ENCODE measurements at places on chromosomes 4 and X. TPM values are rescaled to one million over a fixed set of nuclear protein-coding genes. Genes with fewer than 3 reads are reported as not detected.

DNA sequence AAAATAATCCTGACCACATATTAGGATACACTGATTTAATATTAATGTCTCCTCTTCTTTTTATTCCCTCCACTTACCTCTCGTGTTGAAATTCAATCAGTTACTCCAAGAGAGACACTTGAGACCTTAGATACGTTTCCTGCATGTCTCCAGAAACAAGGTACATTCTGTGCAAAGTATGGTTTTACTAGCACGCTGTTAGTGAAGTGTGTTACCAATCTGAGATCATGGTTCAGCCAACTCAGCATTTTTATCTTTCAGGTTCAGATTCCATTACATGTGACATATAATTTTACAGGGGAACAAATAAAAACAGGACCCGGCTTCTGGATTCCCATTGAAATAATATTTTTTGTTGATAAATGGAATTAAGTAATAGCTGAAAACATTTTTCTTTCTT is 32.2 kb downstream of the PDLIM5 start:
- no peak overlapping the region for H3K4me3 ChIP-seq
- peaks cover 4% of the 10 kb centered on the region for H3K4me1 ChIP-seq
- no peaks in the 10 kb centered on the region for H3K36me3 ChIP-seq
- H3K27ac ChIP-seq, result no peak overlapping the region
- DNase-seq, result no peak
- no peaks in the 10 kb centered on the region for H3K27me3 ChIP-seq

GRCh38 chr4:26197018-26197779 is 123.6 kb upstream of the RBPJ start:
- no peak overlapping the region for H3K4me3 ChIP-seq
- H3K27me3 ChIP-seq, result no peaks in the 10 kb centered on the region
- no peaks in the 10 kb centered on the region for H3K36me3 ChIP-seq
- no peak overlapping the region for H3K27ac ChIP-seq
- no peak for DNase-seq
- no peaks in the 10 kb centered on the region for H3K4me1 ChIP-seq

- DNase-seq, result no peak
- no peak overlapping the region for H3K27ac ChIP-seq
- no peaks in the 10 kb centered on the region for H3K27me3 ChIP-seq
Observed at GRCh38 chr4:1539859-1540600, 133.8 kb upstream of the NKX1-1 start.

GRCh38 chr4:66688674-66689073 is 856.6 kb downstream of the CENPC start:
- no peak overlapping the region for H3K27ac ChIP-seq
- H3K27me3 ChIP-seq, result no peaks in the 10 kb centered on the region
- H3K36me3 ChIP-seq, result no peaks in the 10 kb centered on the region
- H3K4me1 ChIP-seq, result no peaks in the 10 kb centered on the region
- no peak overlapping the region for H3K4me3 ChIP-seq

- no peaks in the 10 kb centered on the region for H3K36me3 ChIP-seq
- H3K27me3 ChIP-seq, result no peaks in the 10 kb centered on the region
- H3K4me1 ChIP-seq, result no peaks in the 10 kb centered on the region
- peak; percentile 72 for DNase-seq
Observed at GRCh38 chr4:1009542-1010394, 1.7 kb upstream of the FGFRL1 start.

- no peaks in the 10 kb centered on the region for H3K27me3 ChIP-seq
- DNase-seq, result no peak
- no peaks in the 10 kb centered on the region for H3K36me3 ChIP-seq
- no peak overlapping the region for H3K4me3 ChIP-seq
- H3K4me1 ChIP-seq, result no peaks in the 10 kb centered on the region
Observed at GRCh38 chr4:169727616-169728015, 30.1 kb downstream of the HPF1 start.

DNA sequence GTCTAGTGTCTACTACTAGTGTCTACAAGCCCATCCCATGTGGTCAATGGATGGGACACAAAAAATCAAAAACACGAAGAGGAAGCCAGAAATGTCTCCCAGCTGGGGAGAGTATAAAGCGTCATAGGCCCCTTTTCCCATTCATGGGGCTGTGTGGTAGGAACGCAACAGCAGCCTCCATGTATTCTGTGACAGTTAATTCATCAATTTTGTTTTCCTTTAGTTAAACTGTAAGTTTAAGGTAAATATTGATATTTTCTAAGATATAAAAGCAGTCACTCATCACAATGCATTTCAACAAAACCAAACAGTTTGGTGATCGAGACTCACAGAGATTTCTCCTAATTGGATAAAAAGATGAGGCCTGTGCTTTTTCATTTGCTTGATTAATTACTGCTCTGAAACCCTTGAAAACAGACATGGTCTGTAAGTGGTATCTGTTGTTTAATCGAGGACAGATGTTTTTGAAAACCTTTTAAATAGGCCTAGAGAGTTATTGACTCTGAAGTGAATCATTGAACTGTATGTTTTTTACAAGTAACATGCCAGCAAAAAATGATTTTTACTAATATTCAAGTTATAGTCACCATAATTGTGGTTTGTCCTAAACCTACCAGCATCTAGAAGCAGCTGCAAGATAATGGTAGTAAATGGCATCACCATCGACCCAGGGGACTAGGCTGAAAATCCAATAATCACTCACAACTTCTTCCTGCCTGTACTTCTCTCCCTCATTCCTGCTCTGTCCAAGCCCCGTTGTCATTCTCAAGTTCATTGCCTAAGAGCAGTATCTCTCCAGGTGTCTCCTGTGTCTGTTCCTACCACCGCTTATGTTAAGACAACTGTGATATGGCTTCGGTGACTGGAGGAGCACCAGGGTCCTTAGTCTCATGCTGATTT is 87.7 kb upstream of the SHISA3 start:
- no peak overlapping the region for H3K27ac ChIP-seq
- no peaks in the 10 kb centered on the region for H3K4me1 ChIP-seq
- H3K36me3 ChIP-seq, result no peaks in the 10 kb centered on the region
- no peak overlapping the region for H3K4me3 ChIP-seq

GRCh38 chr4:55654131-55654530 is 18.0 kb upstream of the NMU start:
- no peak for DNase-seq
- no peaks in the 10 kb centered on the region for H3K36me3 ChIP-seq
- no peak overlapping the region for H3K27ac ChIP-seq
- no peaks in the 10 kb centered on the region for H3K27me3 ChIP-seq

- DNase-seq, result no peak
- no peak overlapping the region for H3K4me3 ChIP-seq
- no peak overlapping the region for H3K27ac ChIP-seq
- H3K27me3 ChIP-seq, result no peaks in the 10 kb centered on the region
- H3K4me1 ChIP-seq, result no peaks in the 10 kb centered on the region
Observed at GRCh38 chr4:181021213-181021612, 1222.0 kb upstream of the TENM3 start.

GRCh38 chr4:8157496-8157895 is 1.1 kb downstream of the ABLIM2 start:
- peaks cover 4% of the 10 kb centered on the region for H3K4me1 ChIP-seq
- peak; percentile 42 for DNase-seq
- peak overlapping the region; percentile 46 for H3K4me3 ChIP-seq
- no peak overlapping the region for H3K27ac ChIP-seq
- H3K27me3 ChIP-seq, result peaks cover 10% of the 10 kb centered on the region

- no peak overlapping the region for H3K27ac ChIP-seq
- H3K4me1 ChIP-seq, result no peaks in the 10 kb centered on the region
- H3K4me3 ChIP-seq, result no peak overlapping the region
- no peaks in the 10 kb centered on the region for H3K36me3 ChIP-seq
Observed at GRCh38 chr4:10203851-10204250, 87.3 kb upstream of the WDR1 start.

GRCh38 chr4:55444827-55445226 is 49.1 kb downstream of the TMEM165 start:
- H3K27ac ChIP-seq, result no peak overlapping the region
- H3K4me1 ChIP-seq, result no peaks in the 10 kb centered on the region
- no peaks in the 10 kb centered on the region for H3K27me3 ChIP-seq
- no peak overlapping the region for H3K4me3 ChIP-seq

DNA sequence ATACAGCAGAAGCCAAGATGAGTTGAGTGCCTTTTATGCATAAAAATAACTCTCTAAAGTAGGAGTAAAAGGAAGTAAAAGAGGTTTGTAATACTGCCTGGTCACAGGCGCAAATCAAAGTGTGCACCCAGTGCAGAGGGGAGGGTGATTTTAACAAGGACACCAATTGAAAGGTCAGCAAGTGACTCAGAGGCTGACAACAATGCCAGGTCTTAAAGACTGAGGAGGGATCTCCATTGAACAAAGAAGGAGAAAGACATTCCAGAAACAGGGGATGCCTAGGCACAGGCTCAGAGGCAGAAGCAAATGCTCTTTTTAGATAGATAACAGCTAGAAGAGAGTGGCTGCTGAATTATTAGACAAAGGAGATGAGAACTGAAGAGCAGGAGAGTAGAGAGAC is 297.4 kb upstream of the VCX start:
- H3K36me3 ChIP-seq, result no peaks in the 10 kb centered on the region
- no peak overlapping the region for H3K27ac ChIP-seq
- no peak overlapping the region for H3K4me3 ChIP-seq
- no peaks in the 10 kb centered on the region for H3K27me3 ChIP-seq
- DNase-seq, result no peak

- H3K36me3 ChIP-seq, result no peaks in the 10 kb centered on the region
- H3K27me3 ChIP-seq, result no peaks in the 10 kb centered on the region
- H3K27ac ChIP-seq, result no peak overlapping the region
- no peak for DNase-seq
- no peak overlapping the region for H3K4me3 ChIP-seq
Observed at GRCh38 chr4:23233596-23233995, 540.9 kb downstream of the GBA3 start.

DNA sequence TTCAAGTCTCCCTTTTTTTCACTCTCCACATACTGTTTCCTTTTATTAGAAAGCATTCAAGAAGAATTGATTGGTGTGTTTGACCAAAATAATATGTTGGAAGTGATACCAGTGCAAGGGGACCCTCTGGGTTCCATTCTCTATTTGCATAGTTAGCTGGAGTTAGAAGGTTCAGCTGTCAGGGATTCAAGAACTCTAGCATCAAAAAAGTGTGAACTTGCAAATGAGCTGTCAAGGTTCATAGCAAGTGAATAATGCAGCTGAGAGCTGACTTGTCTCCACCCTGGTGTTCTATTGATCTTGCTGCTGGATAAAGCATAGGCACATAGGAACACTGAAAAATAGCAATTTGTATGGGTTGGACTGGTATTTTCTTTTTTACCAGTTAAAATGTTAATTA is 73.2 kb downstream of the SORBS2 start:
- H3K4me3 ChIP-seq, result no peak overlapping the region
- H3K27ac ChIP-seq, result peak overlapping the region; percentile 67
- H3K4me1 ChIP-seq, result no peaks in the 10 kb centered on the region
- no peaks in the 10 kb centered on the region for H3K36me3 ChIP-seq

DNA sequence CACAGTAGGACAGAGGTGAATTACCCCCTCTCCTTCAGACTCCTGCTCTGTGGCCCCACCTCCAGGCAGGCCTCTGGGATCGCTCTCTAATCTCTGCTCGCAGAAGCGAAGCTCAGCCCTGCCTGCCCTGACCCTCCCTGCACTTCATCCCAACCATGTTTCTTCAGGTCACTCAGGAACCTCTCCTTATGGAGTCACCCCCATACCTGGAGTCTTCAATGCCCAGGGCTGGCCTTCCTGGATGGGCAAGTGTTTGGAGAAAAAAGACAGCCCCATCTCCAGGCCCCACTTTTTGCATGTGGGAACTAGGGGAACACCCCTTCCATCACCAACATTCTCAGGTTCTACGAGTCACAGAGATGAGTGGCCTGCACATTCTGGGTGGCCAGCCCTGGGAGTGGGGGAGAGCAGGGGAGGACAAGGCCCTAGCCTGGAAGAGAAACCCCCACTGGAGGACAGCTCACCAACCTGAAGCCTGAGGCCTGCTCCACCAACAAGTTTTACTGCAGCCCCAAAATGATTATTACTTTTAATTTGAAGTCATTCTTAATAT is 90.8 kb downstream of the PPP2R2C start:
- no peaks in the 10 kb centered on the region for H3K27me3 ChIP-seq
- no peak overlapping the region for H3K4me3 ChIP-seq
- H3K36me3 ChIP-seq, result no peaks in the 10 kb centered on the region
- H3K27ac ChIP-seq, result no peak overlapping the region
- no peaks in the 10 kb centered on the region for H3K4me1 ChIP-seq

DNA sequence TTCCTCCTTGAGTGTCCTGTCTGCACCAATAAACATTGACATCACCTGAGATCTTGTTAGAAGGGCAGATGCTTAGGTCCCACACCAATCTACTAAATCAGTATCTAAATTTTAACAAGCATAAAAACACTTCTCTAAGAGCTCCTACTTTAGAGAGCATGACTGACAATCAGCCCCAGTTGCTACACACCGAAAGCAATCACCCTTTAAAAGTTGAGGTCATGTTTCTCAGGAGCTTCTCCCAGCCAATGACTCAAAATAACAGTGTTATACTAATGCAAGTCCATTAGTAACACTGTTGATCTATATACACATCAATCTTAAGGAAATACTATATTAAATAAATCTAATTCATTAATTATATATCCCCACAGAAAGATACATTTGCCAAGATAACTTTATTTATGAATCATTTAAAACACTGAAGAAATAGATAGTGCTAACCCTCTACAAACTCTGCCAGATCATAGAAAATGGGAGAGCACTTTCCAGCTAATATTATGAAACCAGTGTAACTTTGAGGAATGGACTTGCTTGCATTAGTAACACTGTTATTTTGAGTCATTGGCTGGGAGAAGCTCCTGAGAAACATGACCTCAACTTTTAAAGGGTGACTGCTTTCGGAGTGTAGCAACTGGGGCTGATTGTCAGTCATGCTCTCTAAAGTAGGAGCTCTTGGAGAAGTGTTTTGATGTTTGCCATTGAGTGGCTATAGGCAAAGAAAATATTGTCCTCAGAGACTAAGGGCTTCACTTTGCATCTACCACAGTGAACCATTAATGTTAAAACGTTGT is 109.8 kb upstream of the HDX start:
- no peaks in the 10 kb centered on the region for H3K36me3 ChIP-seq
- H3K4me1 ChIP-seq, result no peaks in the 10 kb centered on the region
- H3K27ac ChIP-seq, result no peak overlapping the region
- no peak for DNase-seq
- H3K27me3 ChIP-seq, result no peaks in the 10 kb centered on the region
- H3K4me3 ChIP-seq, result no peak overlapping the region

- H3K27ac ChIP-seq, result no peak overlapping the region
- no peak overlapping the region for H3K4me3 ChIP-seq
Observed at GRCh38 chr4:73844345-73844744, 7.9 kb downstream of the CXCL6 start.

GRCh38 chrX:153984351-153985178 is 12.0 kb downstream of the TMEM187 start:
- no peaks in the 10 kb centered on the region for H3K36me3 ChIP-seq
- DNase-seq, result no peak
- no peaks in the 10 kb centered on the region for H3K27me3 ChIP-seq
- no peaks in the 10 kb centered on the region for H3K4me1 ChIP-seq
- H3K4me3 ChIP-seq, result no peak overlapping the region

DKK2 gene
- total RNA-seq, result not detected

FRMD7 gene
- 4.3 TPM for total RNA-seq

ASB9 gene
- total RNA-seq, result 11.1 TPM

FOXP3 gene
- not detected for total RNA-seq

TBC1D8B gene
- 27.9 TPM for total RNA-seq

GAB1 gene
- 50.4 TPM for total RNA-seq

SMARCA5 gene
- total RNA-seq, result 25.6 TPM

PCDH11X gene
- total RNA-seq, result 7.4 TPM

DCLK2 gene
- 13.4 TPM for total RNA-seq

PNMA6A gene
- 2.3 TPM for total RNA-seq

NAP1L2 gene
- 9.3 TPM for total RNA-seq

GPR119 gene
- not detected for total RNA-seq
